ENCODE measurements at places on chromosomes 12 and 14. TPM values are rescaled to one million over a fixed set of nuclear protein-coding genes. Genes with fewer than 3 reads are reported as not detected.

- no peak for DNase-seq
Measured at GRCh38 chr14:73428353-73428824, 30.0 kb downstream of the NUMB start.

DNA sequence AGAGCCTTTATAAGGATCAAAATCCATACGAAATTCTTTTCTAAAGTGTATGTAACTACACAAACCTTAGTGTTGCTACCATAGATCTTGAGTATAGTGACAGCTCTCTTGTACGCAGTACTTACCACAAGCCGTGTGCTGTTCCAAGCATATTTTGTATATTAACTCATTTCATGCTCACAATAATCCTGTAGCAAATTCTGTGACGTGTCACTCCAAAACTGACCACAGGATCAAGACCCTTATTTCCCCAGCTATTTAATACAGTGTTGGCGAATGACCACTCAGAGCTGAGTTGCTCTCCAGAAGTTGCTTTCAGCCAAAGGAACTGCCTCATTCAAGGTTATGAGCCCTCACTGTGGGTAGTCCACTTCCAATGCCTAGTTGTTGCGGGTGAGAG, 169.8 kb downstream of the BTG1 start:
- DNase-seq: no peak

GRCh38 chr14:31961896-31962295, 115.2 kb upstream of the ARHGAP5 start:
- no peak for DNase-seq

The PRPH gene
- 0.28 TPM for polyA plus RNA-seq

DNA sequence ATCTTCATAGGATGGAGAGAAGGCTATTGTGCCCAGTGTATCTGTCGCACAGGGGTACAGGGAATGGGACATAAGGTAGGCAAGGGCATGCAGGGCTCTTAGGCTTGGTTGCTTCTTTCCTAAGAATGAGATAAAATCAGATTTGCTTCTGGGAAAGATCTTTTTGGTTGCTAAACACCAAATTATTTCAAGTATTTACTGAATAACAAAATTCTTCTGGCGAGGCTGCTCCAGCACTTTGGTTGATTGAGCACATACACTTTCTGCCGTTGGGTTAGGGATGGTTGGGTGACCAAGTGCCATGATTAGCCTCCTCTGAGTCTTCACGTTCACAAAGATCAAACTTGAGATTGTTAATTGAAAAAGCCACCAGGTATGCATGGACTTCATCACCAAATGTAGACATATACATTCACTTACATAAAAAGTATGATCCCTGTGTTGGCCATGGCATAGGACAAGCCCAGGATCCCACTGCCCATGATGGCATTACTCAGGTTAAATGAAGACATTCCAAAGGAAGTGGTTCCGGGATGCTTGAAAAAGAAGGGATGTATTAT, 38.2 kb downstream of the SLC38A4 start:
- no peak for DNase-seq

DNA sequence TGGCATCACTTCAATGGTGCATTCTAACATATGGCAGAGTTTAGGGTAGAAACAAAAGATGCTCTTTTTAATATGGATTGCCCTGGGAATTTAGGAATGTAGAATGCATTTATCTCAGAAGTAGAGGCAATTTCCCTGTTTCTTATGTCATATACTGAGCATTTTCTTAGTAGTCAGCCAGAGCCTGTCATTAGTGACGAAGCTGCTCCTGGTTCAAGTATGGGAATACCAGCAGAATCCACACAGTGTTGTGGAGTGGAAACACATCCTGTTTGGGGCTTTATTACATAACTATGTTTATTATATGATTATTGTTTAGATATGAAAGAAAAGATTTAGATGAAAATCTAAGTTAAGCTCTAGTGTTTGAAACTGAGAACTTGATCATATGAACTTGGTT, 12.2 kb downstream of the CIPC start:
- DNase-seq: no peak

The SLC38A6 gene
- polyA plus RNA-seq: 20.4 TPM

- DNase-seq: no peak
Measured at GRCh38 chr14:91159182-91159581, 45.3 kb downstream of the DGLUCY start.

- no peak for DNase-seq
Measured at GRCh38 chr14:74942608-74943007, 12.8 kb downstream of the PGF start.

GRCh38 chr12:130164936-130165335, 2.7 kb downstream of the FZD10 start:
- no peak for DNase-seq

- DNase-seq: no peak
Measured at GRCh38 chr14:68238976-68239375, 419.4 kb downstream of the RAD51B start.

Measured in right renal cortex interstitium (tissue), 3 donors.